ENCODE measurements at places on chromosomes 1 and 21.
A peak's percentile ranks its signal among the peaks of the same experiment; 100 is the strongest.

DNA sequence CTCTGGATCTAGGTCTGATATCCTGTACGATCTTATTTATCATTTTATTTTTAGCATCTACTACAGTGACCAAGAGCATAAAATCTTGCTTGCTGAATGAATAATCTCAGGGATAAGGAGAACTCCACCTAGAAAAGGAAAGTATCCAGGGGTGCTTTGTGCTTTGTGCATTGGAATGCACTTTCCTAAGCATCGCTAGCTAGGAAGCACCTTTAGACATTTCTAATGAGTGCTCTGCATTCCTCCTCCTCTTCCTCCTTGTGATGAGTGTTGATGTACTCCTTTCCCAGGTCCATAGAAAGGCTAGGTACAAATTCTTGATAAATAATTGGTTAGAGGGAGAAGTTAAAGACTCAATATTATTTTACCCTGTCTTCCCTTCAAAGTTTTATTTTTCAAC lies 31.4 kb downstream of the TCEANC2 start:
- no peak for DNase-seq

DNA sequence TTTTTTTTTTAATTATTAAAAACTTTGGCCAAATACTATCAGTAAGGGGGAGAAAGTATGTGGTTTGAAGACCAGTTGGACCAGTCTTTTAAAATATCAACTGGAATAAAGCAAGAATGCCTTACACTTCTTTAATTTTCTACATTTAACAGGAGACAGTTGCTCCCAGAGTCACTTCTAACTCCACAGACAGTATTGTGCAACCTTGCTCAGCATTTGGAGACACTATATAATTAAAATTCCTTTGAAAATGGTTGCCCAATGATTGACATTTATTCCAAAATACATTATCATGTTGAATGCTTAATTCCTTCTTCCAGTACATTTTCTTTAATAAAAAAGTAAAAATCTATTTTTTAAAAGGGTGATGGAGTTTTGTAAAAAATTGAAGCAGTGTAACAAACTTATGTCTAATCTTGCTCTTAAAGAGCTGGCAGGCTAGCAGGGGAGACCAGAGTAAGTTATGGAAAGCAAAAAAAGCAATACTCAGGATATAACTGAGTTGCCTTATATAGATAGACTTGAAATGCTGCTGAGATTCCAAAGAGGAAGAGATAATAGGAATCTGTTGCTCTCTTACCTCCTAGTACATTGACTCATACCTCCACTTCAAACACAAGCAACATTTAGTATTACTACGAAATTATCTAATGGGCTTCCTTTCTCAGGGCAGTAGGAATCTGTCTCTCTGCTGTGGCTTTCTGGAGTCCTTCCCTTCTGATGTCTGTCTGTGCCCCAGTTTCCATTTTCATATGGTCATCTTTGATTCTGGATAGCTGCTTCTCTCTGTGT lies 69.7 kb upstream of the RGL1 start:
- no peak for DNase-seq

DNA sequence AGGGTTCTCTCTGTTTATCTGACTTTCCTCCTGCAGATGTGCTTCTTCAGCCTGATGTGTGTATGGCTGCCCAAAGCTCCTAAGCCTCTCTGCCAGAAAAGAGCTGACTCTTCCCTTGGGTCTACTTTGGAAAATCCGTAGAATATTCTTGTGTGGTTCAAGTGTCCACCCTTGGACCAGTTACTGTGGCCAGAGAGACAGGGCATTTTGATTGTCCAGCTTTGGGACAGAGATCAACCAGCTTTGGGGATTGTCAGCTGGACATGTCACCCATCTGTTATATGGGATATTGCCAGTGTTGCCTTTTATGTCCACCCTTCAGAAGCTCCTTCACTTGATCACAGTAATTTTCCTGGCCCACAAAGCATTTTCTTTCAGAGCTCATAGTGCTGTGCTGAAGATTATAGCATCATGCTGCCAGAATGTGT lies 126.2 kb upstream of the L1TD1 start:
- DNase-seq = peak; percentile 62

DNA sequence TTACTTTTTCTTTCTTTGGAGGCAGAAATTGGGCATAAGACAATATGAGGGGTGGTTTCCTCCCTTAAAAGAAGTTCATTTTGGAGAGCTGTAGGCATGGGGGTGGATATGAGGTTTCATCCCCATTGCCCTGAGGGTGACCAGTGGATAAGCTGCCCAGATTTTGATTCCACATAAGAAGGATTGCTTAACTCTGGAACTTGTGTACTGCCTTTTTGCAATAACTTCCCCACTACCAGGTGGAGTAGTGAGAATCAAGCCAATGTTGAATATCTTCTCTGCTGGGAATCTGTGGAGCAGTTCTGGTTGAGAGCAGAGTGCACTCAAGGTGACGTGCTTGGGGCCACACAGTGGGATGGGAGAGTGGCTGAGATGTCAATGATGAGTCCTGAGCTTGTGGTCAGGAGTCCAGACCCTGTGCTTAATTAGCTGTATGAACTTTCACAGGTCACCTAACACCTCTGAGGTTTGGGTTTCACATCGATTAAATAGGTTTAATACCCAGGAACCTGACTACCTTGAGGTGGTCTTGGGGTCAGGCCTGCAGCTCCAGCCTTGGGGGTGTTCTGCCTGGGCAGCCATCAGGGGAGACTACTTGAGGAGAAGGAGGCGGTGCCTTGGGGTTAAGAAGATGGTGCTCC lies 152.9 kb downstream of the FCRL5 start:
- DNase-seq = no peak

- DNase-seq = no peak
Observed at GRCh38 chr1:238060061-238060460, 169.3 kb upstream of the ZP4 start.

- no peak for DNase-seq
Observed at GRCh38 chr1:224526771-224527170, 89.3 kb upstream of the CNIH3 start.

- no peak for DNase-seq
Observed at GRCh38 chr1:201051399-201051798, 27.9 kb upstream of the KIF21B start.

DNA sequence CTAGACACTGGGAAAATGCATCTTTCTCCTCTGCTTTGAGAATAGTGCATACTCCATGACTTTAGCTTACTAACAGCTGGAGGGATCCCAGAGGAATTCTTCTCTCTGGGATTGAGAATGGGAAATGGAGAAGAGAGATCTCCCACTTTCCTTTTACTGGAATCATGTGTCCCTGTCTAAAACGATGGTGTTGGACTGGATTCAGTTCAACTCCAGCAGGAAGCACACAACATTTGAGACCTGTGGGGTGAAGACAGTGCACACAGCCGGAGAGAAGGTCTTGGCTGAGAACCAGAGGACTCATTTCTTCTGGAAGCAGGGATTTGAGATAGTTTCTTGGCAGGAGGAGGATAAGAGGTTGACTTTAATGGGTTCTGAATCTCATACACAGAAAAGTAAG lies 58.7 kb downstream of the TRABD2B start:
- no peak for DNase-seq

- no peak for DNase-seq
Observed at GRCh38 chr1:15951341-15952153, 24.4 kb downstream of the ZBTB17 start.

DNA sequence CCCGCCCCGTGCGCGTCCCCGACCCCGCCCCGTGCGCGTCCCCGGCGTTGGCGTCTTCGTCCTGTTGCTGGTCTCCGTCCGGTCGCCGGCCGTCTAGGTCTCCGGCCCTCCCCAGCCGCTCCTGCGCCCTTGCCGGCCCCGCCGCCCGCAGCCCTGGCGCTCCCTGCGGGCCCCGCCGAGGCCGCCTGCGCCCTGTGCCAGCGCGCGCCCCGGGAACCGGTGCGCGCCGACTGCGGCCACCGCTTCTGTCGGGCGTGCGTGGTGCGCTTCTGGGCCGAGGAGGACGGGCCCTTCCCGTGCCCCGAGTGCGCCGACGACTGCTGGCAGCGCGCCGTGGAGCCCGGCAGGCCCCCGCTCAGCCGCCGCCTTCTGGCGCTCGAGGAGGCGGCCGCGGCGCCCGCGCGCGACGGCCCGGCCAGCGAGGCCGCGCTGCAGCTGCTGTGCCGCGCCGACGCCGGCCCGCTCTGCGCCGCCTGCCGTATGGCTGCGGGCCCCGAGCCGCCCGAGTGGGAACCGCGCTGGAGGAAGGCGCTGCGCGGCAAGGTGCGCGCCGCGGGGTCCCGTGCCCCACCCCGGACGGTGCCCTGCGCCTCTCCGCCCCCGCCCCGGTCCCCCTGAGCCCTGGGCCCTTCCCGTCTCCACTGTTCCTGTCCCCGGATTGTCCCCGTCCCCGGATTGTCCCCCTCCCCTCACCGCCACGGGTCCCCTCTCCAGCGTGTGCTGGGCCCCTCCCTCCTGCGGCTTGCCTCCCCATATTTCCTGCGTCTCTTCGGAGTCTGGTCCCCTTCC lies at the start of gene RNF187:
Gene RNF187, plus strand, starts transcription at position 47 of the 789 bp plus-strand sequence.
- DNase-seq = peak; percentile 95

GRCh38 chr1:91818713-91818975 lies 67.3 kb downstream of the TGFBR3 start:
- no peak for DNase-seq

- DNase-seq = no peak
Observed at GRCh38 chr1:153937331-153937730, 9.2 kb downstream of the DENND4B start.

- DNase-seq = no peak
Observed at GRCh38 chr1:171809834-171810233, 28.4 kb downstream of the METTL13 start.

GRCh38 chr21:42230636-42231035 lies 11.7 kb downstream of the ABCG1 start:
- no peak for DNase-seq

Measured in cerebellum (tissue), 4 donors.